ENCODE measurements at places on chromosomes 1 and 21.

DNA sequence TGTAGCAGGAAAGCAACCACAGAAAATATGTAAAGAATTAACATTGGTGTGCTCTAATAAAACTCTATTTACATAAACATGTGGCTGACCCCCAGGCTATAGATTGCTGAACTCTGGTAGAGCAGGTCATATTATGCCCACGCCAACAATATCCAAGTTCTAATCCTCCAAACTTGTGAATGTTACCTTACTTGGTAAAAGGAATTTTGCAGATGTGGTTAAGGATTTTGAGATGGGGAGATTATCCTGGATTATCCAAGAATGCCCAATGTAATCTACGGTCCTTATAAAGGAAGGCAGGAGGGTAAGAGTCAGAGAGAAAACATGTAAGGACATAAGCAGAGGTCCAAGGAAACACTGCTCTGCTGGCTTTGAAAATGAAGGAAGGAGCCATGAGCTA is 201.0 kb downstream of the USH2A start:
- DNase-seq: no peak

- no peak for DNase-seq
Observed at GRCh38 chr1:151639466-151639865, 27.6 kb downstream of the SNX27 start.

- DNase-seq: no peak
Observed at GRCh38 chr1:197733324-197733723, 42.0 kb downstream of the DENND1B start.

DNA sequence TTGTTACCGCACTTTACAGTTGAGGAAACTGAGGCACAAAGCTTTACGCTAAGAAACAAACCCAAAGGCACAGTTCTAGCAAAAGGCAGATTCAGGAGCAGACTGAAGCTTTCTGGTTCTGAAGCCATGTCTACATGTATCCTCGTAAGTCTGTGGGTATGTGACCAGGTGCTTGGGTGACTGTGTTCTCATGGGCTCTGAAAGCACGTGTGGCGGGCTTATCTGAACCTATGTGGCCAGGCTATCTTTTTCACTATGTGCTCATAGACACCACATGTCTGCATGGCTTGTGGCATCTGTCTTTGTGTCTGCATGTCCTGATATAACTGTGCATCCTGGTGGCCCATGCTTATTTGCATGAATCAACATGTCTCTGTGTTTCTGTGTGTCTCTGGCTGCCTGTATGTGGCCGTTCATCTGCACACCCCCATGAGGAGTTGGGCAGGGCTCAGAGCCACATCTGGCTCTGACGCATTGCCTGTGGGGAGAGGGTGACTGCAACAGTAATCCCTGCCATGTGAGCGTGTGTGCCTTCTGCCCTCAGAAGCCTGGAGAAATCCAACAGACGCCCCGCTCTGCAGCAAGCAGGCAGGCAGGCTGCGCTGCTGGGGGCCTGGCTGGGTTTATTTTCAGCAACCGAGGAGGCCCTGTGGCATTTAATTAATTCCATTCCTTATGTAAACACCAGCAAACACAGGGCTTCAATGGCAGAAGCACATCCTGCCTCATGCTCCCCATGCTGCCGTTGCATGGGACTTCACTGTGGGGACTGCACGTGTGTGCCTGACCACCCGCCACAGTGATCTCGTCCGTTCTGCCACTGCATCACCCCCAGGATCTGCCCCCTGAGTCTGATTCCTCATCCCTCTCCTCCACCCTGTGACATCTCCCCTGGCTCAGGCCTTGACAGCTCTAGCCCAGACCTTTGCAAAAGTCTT is 115.4 kb downstream of the TRABD2B start:
- DNase-seq: no peak

DNA sequence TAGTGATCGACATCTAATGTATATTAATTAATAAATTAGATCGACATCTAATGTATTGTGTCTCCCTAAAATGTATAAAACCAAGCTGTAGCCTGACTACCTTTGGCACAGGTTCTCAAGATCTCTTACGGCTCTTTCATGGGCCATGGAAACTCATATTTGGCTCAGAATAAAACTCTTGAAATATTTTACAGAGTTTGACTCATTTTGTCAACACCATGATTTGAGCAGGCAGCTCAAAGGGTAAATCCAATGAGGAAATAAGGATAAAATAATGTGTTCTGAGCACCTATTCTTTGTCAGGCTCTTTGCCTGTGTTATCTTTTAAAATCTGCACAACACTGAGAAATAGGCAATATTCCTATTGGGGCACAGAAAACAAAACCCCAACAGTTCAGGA is 223.4 kb upstream of the DUSP10 start:
- no peak for DNase-seq

DNA sequence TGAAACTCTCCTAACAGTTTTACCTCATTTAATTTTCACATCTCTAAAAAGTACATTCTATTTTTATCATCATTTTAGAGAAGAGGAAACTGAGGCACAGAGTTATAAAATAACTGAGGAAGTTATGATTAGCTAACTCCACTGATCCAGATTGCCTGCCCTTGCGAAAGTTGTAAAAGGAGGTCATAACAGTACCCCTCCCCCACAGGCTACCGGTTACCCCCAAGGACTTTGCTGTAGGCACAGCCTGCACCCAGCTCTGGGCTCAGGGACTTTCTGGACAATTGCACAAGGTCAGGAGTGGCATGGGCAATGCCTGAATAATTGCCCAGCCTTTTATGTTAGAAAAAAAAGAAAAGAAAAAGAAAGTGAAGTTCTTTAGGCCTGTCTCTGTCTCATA is 22.7 kb downstream of the PIGM start:
- DNase-seq: no peak

DNA sequence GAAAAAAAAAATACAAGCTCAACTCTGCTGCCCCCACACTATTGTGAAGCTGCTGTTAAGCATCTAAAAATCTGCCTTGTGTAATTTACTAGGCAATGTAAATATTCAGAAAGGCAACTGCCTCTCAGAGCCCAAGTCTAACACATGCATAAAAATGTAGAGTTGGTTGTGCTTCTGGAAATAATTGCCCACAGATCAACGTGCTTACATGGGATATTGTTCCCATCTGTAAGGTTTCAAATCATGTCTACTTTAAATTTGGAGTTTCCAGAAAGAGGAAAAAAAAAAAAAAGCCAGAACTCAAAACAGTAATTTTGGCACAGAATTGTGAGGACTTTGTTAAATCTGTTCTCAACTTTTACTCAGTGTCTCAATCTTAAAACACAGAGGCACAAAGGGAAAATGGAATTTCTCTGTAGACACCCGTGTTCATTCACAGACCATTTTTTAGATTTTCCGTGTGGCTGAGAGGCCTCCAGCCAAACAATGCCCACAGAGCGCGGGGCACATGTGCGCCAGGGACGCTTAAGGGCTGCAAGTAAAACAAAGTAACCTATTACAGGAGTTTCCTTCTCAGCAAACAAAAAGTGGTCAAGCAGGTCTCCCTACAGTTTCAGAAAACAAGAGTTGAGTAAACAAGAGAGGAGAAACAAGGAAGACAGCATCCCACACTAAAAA is 115.5 kb downstream of the RERE start:
- no peak for DNase-seq

- DNase-seq: no peak
Observed at GRCh38 chr1:44512313-44512885, 107.3 kb downstream of the RNF220 start.

DNA sequence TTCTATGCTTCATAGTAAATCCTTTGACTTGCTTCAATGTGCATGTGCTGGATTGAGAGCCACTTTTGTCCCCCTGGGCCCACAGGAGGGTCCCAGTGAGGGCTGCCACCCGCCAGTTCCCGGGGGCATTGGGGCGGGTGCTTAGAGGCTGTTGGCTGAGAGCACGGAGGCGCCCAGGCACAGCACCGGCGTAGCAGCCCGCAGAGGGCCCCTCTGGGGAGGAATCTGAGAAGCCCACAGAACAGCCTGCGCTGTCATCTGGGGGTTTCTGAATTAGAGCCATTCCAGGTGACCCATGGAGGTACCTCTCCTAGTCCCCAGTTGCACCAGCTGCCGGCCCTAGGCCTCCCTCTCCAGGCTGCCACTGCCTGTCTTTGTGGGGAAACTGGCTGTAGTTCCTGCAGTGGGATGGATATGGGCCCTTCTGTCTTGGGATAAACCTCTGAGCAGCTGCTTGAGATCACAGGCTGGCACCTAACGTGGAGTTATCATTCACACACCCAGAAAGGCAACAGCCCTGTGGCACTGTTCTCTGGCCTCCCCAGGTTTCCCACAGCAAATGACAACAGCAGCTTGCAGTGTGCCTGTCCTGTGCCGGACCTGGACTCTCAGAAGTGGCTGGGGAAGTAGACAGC is 39.5 kb downstream of the TMEM51 start:
- no peak for DNase-seq

- no peak for DNase-seq
Observed at GRCh38 chr1:5843521-5844096, 148.6 kb downstream of the NPHP4 start.

- DNase-seq: no peak
Observed at GRCh38 chr1:154863315-154864174, 6.5 kb downstream of the KCNN3 start.

Measured in activated T-helper 1 cell treated with Interleukin-2 at 50 U/mL for 16 hours (primary cell).